Effector memory CD4-positive, alpha-beta T cell (primary cell): ENCODE measurements at places on chromosomes 4 and X.

DNA sequence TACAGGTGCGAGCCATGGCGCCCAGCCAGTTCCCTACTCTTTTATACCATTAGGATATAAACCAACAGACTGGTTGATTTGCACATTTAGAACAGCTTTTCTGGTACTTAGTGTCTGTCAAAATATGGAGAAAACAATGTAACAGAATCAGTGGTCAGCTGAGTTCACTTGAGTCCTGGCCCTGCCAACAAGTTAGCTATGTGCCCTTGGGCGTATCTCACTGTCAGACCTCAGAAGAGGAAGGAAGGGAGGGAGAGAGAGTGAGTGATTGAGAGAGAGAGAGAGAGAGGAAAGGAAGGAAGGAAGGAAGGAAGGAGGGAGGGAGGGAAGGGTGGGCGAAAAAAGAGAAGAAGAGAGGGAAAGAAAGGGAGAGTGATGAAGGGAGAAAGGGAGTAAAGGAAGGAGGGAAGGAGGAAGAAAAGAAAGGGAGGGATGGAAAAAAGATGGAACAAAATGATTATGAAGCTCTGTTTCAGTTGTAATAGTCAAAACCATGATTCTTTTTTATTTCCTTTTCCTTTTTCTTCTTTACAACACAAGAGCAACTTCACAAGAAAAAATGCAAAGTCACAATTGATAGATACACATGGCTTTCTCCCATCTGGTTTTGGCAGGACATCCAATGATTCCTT lies 55.7 kb upstream of the PDGFRA start:
- no peak for DNase-seq

GRCh38 chr4:85482010-85482738 lies 7.2 kb downstream of the ARHGAP24 start:
- DNase-seq: no peak

DNA sequence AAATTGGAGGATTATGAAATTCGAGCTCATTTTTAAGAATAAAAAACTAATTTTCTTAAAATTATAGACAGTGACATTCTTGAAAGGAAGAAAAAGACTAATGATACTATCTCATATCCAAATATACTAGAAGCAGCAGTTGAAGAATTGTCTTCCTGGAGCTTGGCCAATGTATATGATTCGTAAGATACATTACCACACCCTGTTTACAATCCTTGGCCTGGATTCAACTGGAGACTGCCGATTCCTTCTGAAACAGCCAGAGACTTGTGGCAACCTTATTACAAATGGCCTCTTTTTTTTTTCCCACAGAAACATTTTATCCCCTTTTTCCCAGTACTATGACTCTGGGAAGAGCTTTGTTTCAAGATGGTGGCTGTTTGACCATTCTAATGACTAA lies 571.2 kb upstream of the FAT1 start:
- DNase-seq: no peak

DNA sequence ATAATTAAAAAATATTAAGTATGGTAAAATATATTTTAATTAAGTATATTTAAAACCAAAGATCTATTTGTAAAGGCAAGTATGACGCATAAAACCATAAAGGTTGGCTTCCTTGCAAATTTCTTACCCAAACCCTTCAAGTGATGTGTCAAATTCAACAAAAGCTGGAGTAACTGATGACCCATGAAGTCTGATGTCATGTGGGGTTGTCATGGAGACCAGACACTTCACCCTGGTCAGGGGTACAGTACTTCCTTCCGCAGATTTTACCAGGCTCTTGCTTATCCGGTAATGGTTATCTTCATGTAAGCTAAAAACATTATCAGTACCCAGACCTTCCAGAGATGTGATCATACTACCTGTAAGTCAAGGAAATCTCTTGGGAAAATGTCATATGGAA lies 170.1 kb downstream of the WDFY3 start:
- DNase-seq: no peak

DNA sequence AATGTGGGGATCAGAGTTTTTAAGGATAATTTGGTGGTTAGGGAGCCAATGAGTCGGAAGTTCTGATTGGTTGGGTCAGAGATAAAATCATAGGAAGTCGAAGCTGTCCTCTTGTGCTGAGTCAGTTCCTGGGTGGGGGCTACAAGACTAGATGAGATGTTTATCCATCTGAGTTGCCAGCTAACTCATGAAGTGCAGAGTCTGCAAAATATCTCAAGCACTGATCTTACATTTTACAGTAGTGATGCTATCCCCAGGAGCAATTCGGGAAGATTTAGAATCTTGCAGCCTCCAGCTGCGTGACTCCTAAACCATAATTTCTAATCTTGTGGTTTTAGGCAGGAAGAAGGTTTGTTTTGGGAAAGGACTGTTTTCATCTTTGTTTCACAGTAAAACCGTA lies 565.8 kb upstream of the SPANXN1 start:
- no peak for DNase-seq

DNA sequence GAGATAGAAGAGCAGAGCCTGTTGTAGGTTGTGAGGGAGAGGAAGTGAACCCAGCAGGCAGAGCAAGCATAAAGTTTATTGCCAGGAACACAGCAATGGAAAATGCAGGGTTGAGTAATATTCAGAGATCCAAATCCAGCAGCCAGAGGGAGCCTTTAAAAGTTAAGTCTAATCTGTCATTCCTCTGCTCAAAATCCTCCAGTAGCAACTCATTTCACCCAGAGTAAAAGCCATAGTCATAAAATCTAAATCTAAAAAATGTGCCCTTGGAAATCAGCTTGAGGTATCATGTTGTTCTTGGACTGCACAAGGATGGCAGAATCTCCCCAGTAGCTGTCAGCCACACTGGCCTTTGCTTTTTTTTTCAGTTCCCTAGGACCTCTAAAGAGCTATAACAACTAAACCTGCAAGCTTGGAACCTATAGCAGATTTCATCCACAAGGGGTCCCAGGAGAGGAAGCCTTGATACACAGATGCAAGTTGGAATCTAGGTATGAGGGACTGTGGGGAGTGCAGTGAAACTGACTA lies 62.9 kb upstream of the FRAS1 start:
- DNase-seq: no peak

- DNase-seq: no peak
Observed at GRCh38 chrX:42175843-42176242, 252.5 kb upstream of the CASK start.

- no peak for DNase-seq
Observed at GRCh38 chr4:5711479-5712184, 631 bp downstream of the EVC start.

DNA sequence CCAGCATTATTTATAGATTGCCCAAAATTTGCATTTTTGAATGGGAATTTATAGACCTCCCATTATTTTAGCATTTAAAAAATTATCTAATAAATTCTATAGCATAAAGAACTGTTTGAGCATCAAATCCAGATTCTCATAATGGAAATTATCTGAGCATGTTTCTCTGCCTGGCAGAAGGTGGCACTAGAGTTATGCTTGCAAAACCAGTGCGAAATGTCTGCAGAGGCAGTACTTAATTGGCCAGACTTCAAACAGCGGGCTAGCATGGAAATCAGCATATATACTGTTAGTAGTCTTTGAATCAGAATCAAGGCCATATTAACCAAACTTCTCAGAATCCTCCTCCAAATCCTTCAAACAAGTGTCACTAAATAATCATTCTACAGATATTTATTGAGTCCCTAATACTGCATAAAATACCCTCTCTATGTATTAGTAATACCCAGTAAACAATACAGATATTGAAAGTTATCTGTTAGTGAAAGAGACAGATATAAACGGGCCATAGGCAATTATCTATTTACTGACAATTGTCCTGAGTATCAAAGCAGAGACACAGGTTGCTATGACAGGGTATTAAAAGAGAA lies 78.7 kb upstream of the DCLK2 start:
- DNase-seq: no peak

GRCh38 chr4:15245006-15245530 lies 182.8 kb upstream of the C1QTNF7 start:
- no peak for DNase-seq

DNA sequence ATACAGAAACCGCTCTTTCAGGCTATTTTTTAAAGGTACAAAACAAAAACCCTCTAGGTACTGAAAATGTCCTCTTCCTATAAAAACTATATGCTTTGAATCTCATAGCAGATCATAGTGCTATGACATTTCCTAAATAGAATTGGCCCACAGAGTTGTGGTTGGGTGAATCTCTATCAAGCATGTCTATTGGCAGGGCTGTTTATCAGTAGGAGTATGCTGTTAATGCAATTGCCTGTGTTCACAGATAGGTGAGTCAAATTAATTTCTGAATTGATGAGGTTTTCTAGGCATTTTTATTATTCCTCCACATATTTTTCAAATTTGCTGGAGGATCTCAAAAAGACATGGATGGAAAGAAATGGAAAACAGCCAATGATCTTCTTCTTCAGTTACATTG lies 73.9 kb downstream of the QRFPR start:
- no peak for DNase-seq

- no peak for DNase-seq
Observed at GRCh38 chr4:166172619-166173018, 299.6 kb downstream of the TLL1 start.

DNA sequence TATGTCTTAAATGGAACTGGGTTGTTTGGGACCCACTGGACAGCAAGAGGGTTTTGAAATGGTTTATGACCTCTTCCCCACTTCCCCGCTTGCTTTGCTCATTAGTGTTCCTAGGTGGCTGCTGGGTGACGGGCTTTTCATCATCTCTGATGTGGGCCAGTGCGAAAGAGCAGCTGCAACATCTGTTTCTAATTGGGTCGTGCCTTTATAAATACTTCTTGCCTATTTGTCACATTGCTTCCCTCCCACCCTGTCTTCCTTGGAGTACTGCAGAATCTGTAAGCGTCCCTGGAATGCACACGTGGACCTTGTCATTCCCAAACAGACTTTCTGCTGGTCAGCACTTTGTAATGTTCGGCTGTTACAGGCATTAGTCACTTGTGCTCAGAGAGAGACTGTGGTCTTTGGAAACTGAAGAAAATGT lies 35.2 kb downstream of the SEPTIN11 start:
- DNase-seq: no peak
